H7 (cell line): ENCODE measurements at places on chromosomes 13 and 19. TPM values are rescaled to one million over a fixed set of nuclear protein-coding genes. Genes with fewer than 3 reads are reported as not detected.

DNA sequence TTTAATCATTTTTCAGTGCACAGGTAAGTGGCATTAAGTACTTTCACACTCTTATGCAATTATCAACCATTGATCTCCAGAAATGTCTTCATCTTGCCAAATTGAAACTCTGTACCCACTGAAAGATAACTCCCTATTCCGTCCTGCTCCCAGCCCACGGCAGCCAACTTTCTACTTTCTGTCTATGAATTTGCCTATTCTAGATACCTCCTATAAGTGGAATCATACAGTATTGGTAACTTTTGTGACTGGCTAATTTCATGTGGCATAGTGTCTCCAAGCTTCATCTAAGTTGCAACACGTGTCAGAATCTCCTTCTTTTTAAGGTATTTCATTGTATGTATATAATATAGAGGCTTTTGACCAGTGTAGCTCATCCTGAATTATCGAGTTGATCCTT, 5.7 kb upstream of the CEACAM18 start:
- DNase-seq = no peak

- DNase-seq = no peak
These were observed 35.2 kb downstream of the RCBTB2 start for GRCh38 chr13:48497669-48498068.

- no peak for DNase-seq
These were observed 22.4 kb upstream of the RGCC start for GRCh38 chr13:41434831-41435520.

The OR7A5 gene
- not detected in 2 replicates for total RNA-seq

The SIGLEC8 gene
- not detected in 2 replicates for total RNA-seq

The GSX1 gene
- total RNA-seq = not detected in 2 replicates

- no peak for DNase-seq
These were observed 2.0 kb downstream of the MTUS2 start for GRCh38 chr13:28822151-28822550.

DNA sequence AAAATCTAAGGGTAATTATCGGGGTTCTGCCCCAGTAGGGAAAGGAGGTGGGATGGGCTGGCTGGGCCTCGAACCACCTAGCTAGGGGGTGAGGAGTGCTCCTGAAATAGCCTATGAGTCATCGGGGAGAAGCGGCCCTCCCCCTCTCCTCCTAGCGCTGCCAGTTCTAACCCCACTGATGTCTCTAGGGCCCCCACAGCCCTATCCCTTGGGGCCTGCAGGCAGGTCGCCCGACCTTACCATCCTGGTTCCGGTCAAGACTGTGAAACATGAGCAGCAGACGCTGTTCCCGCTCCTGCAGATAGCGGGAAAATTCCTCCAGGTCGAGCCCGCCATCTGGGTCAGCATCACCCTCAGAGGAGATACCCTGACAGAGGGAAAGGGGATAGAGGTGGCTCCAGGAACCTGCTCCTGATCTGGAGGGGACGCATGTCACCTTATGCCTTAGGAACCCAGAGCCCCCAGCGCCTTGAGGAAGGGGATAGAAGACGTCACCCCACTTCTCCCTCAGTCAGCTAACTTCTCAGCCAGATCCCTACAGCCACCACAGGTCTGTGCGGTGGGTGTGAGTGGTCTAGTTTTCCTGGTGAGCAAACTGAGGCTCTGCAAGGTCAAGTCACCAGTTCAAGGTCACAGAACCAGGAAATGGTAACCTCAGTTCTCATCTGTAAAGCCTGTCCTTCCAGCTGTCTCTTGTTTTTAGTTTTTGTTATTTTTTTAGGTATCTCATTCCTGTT, 1.5 kb downstream of the SLC25A23 start:
- no peak for DNase-seq

DNA sequence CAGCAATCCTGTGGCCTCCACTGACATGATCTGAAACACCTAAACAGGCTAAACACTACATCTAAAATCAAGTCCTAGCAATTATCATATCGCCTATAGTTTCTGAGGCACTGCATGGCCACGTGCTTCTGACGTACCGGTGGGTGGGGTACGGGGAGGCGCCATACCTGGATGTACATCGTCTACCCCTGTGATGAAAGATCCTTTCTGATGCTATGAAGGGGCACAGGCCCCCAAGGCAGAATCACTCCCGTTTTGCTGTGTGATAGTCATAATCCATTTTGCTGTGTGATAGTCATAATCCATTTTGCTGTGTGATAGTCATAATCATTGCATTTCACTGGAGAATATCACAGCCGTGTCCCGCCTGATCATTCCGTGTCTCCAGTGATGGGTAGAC, 118.7 kb upstream of the SOX1 start:
- DNase-seq = no peak

The ZNF625 gene
- total RNA-seq = 7.7 and 12.9 TPM in 2 replicates

DNA sequence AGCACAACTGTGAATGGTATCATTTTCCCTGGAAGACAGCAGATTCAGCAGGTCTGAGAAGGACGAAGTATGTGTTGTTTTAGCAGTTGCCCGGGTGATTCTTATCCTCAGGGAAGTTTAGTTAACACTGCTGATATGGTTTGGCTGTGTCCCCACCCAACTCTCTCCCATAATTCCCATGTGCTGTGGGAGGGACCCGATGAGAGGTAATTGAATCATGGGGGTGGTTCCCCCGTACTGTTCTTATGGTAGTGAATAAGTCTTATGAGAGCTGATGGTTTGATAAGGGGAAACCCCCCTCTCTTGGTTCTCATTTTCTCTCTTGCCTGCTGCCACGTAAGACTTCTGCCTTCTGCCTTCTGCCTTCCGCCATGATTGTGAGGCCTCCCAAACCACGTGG, 81.0 kb upstream of the UBAC2 start:
- no peak for DNase-seq

The CCDC8 gene
- total RNA-seq = 39.6 and 44.3 TPM in 2 replicates

The RNF225 gene
- total RNA-seq = 0.70 TPM in 1 of 2 replicates, not detected in the other

The ANKLE1 gene
- 18.0 and 22.7 TPM in 2 replicates for total RNA-seq

The VAV1 gene
- 9.5 and 13.3 TPM in 2 replicates for total RNA-seq
